Fibroblast of lung (primary cell): ENCODE measurements at places on chromosomes 7 and 10.

DNA sequence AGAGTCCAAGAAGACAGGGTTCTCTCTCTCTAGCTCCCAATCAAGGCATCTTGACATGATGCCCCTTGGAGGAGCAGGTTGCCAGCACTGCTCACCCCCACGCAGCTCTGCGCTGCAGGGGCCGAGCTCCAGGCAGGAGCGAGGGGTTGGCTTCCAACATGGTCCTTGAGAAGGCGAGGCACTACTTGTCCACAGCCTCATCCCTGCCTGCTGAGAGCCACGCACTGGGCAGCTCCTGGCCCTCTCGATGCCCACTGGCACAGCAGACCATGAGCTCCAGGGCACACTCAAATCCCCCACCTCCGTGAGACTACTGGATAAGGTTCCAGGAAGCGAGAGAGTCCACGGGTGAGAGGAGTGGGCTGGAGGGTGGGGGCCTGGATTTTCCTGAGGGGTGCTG, 31.1 kb downstream of the RAMP3 start:
- DNase-seq = no peak

DNA sequence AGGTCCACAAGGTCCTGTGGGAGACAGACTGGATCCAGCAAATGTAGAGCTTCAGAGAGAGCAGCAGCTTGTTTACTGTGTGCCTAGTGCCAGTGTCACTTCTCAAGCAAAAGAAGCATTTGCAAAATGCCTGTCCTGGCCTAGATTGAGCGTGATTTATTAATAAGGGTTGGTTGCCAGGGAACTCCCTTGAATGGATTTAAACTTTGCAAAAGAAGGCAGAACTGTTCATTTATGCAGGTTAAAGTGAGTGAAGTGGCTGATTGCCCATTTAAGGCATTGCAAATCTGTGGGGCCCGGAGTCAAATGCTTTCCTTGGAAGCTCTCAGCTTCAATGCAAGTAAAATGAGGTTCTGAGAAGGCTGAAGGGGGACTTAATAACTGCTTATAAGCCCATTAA, 71.3 kb downstream of the CDHR3 start:
- DNase-seq = no peak

DNA sequence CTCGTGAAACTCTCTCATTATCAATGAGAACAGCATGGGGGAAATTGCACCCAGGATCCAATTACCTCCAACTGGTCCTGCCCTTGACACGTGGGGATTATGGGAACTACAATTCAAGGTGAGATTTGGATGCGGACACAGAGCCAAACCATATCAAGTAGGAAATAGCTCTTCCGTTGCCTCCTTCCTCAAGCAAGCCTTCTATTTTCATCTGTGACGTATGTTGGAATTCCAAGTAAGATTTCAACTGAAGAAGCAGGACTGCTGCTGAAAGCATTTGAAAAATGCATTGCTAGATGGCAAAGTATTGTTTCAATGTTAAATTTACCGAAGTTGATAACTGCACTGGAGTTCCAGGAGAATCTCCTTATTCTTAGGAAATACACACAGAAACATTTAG, 178.1 kb upstream of the GALNT17 start:
- no peak for DNase-seq

DNA sequence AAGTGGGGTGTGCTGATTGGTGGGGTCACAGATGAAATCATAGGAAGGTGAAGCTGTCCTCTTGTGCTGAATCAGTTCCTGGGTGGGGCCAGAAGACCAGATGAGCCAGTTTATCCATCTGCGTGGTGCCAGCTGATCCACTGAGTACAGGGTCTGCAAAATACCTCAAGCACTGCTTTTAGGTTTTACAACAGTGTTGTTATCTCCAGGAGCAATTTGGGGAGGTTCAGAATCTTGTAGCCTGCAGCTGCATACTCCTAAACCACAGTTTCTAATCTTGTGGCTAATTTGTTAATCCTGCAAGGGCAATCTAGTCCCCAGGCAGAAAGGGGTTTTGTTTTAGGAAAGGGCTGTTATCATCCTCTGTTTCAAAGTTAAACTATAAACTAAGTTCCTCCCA, 17.0 kb upstream of the IFRD1 start:
- no peak for DNase-seq

DNA sequence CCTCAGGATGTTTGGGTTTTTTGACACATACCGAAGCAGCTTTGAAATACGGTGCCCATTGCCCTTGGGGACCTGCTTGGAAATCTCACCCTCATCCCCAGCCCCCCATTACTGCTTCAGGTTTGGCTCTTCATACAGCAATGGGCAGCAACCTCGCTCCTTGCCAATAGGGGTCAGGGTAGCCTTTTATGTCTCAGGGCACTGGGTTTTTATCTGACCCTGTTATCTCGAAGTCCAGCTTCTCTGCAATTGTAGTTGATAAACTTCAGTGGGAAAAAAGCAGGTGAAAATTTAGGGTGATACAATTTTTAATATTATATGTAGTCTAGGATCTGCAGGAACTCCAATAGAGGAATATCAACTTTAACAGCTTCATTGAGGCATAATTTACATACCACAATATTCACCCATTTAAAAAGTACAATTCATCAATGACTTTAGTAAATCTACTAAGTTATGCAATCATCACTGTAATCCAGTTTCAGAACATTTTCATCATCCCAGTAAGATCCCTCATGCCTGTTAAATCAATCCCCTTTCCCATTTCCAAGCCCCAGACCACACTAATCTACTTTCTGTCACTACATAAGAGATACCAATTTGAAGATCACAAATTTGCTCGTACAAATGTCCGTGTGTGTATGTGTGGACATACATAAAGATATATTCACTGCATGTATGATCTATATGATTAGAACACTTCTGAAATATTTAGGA, 386.2 kb downstream of the KCNMA1 start:
- DNase-seq = peak; percentile 64

- peak; percentile 61 for DNase-seq
Measured at GRCh38 chr7:27784399-27785053, 44.6 kb downstream of the TAX1BP1 start.

GRCh38 chr10:123146894-123147634, 872 bp upstream of the HMX2 start:
- DNase-seq = no peak

- no peak for DNase-seq
Measured at GRCh38 chr7:18831943-18832342, 285.5 kb downstream of the TWIST1 start.

- peak; percentile 33 for DNase-seq
Measured at GRCh38 chr10:72322280-72323058, 32.2 kb downstream of the DNAJB12 start.

GRCh38 chr7:31890766-31891165, 179.4 kb downstream of the PDE1C start:
- no peak for DNase-seq

- no peak for DNase-seq
Measured at GRCh38 chr7:21568762-21569161, 25.9 kb downstream of the DNAH11 start.

DNA sequence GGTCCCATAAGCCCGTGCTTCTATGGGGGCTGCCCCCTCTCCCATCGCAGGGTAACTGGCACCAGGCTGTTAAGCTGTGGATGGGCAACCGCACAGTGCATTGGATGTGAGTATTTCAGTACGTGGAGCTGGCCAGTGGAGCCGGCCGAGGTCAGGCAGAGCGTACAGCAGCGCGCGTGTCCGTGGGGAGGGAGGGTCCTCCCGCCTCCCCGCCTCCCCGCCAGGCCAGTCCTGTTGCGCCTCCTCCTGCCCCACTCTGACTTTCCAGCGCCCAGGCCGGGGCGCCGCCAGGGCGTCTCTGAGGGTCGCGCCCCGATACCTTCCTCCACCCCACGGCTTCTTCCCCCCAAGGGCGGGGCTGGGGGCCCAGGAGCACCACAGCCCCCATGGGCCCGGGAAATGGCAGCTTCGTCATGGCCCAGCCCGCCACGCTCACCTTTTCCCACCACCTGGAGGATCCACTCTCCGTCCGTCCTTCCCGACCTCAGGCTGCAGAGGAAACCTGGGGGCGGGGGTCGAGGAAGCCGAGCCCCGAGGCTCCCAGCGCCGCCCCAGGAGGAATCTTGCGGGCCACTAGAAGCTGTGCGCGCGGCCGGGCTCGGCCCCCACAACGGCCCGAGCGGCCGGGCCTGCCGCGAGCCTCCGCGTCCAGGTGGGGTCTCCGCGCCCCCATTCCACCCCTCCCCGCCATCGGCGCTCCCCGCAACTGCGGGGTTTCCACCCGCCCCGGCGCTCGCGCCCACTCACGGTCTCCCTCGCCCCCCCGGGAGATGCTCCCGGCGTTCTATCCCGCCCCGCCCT, 831 bp upstream of the PFKP start:
- no peak for DNase-seq

DNA sequence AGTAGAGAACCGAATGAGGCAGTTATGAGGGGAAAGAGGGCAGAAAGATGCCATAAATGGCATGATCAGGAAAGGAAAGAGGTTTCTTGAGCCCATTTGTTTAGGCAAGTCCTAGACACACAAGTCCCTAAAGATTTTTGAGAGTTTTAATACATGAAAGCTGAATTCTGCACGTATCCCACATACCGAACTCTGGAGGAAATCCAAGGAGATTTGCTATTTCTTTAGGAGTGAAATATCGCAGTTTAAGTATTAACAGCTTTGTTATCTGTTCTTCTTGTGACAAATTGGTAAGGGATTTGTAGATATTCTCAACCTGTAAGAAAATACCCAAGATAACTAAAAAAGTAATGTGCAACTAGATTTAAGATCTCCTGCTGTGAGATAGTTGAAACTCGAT, 23.7 kb upstream of the CUBN start:
- DNase-seq = no peak

- DNase-seq = no peak
Measured at GRCh38 chr7:45107356-45107755, 4.1 kb downstream of the TBRG4 start.

- DNase-seq = no peak
Measured at GRCh38 chr7:91357379-91357778, 93.1 kb downstream of the FZD1 start.

DNA sequence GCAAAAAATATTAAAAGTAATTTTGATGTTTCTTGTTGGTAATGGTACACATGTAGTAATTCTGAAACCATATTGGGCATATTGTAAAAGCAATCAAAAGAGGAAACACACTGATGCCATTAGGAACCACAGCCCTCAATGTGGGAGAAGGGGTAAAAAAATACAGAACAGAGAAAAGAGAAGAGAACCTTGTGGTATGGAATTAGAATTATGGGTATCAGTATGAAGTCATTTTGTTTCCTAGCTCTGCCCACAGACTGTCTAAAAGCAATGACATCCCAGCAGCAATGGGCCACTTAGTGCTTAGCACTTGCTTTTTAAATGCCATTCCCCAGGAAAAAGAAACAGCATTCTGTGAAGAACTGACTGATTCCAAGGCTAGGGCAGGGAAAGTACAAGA, 61.5 kb downstream of the CPVL start:
- DNase-seq = no peak

DNA sequence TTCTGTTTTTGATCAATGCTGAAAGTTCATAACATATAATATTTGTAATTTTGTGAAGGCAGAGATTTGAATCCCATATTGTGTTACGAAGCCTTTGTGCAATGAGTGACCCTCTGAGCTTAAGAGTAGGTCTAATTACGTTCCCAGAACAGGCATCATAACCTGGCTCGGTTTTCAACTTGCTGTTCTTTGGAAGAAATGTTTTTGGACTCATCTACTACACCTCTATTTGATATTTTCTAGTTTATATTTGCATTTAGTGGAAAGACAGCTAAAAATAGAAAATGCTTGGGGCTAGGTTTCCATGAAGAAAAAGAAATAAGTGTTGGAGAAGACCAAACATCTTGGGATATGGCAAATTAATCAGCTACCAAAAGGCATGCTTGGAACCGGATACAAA, 234.8 kb downstream of the AGMO start:
- no peak for DNase-seq

DNA sequence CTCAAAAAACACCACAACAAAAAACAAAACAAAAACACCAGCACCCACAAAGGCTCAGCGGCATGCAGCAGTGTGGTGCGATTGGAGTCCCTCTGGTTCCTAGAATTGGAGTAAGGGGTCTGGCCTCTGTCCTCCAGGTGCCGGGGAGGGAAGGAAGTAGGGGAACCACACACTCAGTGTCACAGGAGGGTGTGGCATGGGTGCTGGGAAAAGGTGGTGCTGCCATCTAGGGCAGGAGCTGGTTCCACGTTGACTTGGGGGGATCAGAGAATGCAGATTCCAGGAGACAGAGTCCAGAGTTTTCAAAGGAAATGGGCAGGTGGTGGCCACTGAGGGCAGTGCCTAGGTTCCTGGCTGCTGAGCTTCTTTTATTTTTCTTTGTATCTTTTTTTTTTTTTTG, 19.8 kb upstream of the WIPI2 start:
- no peak for DNase-seq

DNA sequence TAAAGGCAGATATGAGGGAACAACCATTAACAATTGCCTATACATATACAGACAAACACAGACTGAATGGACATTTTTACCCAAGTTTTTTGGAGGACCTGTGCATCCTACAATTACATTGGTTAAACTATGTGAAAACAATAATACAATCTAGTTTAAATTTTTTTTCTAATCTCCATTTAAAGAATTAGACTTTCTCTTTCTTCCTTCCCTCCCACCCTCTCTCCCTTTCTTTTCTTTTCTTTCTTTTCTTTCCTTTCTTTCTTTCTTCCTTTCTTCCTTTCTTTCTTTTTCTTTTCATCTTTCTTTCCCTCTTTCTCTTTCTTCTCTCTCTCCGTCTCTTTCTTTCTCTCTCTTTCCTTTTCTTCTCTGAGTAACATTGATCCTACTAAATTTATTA, 183.7 kb downstream of the HDAC9 start:
- no peak for DNase-seq

- peak; percentile 58 for DNase-seq
Measured at GRCh38 chr10:115092555-115093285, 445 bp upstream of the ATRNL1 start.

DNA sequence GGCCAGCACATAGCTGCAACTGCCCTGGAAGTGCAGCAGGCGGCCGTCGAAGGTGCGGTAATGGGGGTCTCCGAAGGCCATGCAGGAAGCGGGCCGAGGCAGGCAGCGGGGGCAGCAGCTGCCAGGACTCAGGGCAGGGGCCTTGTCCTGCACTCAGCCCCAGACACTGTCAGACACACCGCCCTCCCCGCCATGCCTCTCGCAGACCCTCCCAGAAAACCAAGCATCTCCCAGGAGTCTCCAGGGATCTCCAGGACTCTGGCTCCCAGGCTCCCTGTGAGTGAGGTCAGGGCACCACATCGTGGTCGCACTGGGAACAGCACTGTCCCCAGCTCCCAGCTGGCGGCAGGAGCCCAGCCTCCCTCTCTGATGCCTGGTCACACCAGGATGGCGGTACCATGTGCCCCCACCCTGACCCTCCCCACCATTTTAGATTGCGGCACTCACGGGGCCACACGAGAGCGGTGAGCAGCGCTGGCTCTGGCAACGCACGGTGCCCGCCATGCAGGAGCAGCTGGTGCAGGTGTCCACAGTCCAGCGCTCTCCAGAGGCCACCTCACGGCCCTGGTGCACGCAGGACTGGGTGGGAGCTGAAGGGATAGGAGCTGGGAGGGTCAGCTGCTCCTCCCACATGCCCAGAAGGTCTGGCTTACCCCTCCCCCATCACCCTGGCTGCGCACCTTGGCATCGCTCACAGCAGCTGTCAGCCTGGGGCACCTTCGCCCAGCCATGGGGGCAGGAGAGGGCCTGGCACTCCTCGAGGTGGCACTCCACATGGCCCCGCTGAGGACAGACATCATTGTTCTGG, 17.5 kb downstream of the ATP6V1F start:
- DNase-seq = peak; percentile 48

GRCh38 chr7:118754608-118755007, 530.1 kb downstream of the ANKRD7 start:
- no peak for DNase-seq

GRCh38 chr10:23326544-23327307, 17.9 kb downstream of the C10orf67 start:
- DNase-seq = no peak

GRCh38 chr7:23017309-23017708, 3.4 kb upstream of the HYCC1 start:
- DNase-seq = no peak

- DNase-seq = no peak
Measured at GRCh38 chr7:2585446-2585845, 26.7 kb downstream of the IQCE start.
